Bronchus fibroblast of lung (primary cell): ENCODE measurements at places on chromosomes 5 and 9. TPM values are rescaled to one million over a fixed set of nuclear protein-coding genes. Genes with fewer than 3 reads are reported as not detected.

The LVRN gene
- total RNA-seq: under 0.01 TPM in 2 replicates

The KCNMB1 gene
- not detected in 2 replicates for total RNA-seq

The GABRA6 gene
- not detected in 2 replicates for total RNA-seq

The C5 gene
- 2.8 and 3.5 TPM in 2 replicates for total RNA-seq

The CFAP90 gene
- total RNA-seq: 0.30 and 0.84 TPM in 2 replicates

The SLC1A1 gene
- total RNA-seq: 0.45 and 0.84 TPM in 2 replicates

The STPG3 gene
- not detected in 2 replicates for total RNA-seq

The PCDHA10 gene
- not detected in 2 replicates for total RNA-seq

The TAF11L13 gene
- total RNA-seq: not detected in 2 replicates

The MYOZ3 gene
- total RNA-seq: 1.0 and 1.8 TPM in 2 replicates

The TRMO gene
- total RNA-seq: 8.1 and 14.9 TPM in 2 replicates
